ENCODE measurements at places on chromosomes 4 and X.

DNA sequence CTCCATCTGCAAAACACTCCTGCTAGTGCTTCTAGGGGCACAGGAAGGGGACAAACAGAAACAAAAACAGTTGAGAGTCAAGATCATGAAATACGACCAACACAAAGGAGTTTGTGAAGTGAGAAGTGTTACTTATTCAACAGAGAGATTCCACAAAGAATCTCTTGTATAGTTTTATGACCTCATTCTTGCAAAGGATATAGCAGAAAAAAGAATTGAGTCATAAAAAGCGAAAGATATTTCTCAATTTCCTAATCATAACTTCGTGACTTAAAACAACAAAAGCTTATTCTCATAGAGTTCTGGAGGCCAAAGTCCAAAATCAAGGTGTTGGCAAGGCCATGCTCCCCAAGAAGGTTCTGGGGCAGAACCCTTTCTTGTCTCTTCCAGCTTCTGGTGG is 40.7 kb downstream of the TIGD4 start:
- no peak for DNase-seq

DNA sequence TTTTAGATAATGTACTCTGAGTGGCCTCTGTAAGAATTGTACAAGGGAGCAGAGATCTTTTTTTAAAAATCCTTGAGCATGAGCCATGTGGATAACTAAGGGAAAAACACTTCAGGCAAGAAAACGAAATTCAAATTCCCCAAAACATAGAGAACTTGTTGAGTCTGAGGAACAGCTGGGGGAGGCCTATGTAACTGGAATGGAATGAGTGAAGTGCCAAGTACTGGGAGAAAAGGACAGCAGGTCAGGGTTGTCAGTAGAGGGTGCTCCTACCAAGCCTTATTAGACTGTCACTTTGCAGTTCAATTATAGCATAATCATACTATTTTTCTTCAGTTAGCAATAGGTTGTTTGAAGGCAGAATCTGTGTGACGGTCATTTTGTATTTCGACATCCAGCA is 135.1 kb downstream of the ARHGAP6 start:
- DNase-seq = peak; percentile 11

DNA sequence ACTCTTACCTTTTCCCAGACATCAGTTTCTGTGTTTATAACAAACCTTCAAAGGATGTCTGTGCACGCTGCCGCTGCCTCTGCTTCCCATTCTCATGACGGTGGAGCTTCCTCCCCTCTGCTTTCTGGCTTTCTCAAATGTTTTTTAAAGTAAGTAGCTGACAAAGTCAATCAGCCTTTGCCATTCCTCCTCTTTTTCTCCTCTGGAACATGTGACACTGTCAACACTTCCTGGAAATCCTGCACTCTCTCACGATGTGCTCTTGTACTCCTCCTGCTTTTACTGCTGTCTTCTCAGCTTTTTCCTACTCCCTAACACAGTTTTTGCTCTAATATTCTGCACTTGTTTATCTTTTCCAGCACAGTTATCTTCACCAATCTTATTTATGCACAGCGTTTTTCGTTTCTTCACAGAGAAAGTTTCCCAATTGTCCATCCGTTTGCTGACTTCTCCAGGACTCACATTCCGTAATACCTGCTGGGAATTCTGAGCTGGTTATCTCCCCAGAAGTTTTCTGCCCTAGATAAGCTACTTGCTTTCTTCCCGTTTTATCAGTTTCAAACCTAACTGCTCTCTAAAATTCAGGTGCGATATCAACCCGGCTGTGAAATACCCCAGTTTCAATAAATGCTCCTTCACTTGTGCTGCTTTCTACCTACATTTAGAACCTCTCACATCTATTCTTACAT is 465.6 kb upstream of the AGA start:
- DNase-seq = peak; percentile 70

DNA sequence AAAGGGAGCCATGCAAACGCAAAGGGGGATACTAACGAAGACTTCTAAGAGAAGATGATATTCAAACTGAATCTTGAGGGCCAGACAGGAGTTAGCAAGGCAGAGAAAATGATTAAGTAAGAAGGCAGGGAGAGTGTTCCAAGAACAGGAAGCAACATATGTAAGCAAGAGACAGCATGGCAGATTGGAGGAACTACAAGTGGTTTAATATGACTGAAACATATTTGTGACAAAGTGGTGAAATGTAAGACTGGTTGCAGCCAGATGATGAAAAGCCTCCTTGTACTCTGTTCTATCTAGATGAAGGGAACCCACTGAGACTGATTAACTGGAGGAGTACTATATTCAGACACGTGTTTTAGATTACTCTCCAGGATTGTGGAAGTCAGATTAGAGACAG is 116.6 kb upstream of the DIAPH2 start:
- peak; percentile 9 for DNase-seq

DNA sequence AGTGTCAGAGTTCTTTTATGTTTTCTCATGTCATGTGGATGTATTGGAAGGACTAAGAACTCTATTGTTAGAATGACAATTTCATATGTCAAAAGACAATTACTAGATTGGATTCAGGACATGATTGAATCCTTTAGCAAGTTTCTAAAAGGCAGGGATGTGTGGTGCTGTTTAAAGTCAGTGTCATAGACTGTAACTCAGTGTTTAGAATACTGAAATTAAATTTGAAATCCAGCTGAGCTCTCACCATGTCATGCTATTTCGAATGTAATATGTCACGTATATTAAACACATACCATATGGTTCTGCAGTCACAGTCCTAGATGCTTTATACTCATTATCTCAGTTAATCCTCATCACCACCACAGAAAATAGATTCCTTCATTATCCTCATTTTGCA is 7.8 kb downstream of the GUCY1B1 start:
- DNase-seq = no peak

DNA sequence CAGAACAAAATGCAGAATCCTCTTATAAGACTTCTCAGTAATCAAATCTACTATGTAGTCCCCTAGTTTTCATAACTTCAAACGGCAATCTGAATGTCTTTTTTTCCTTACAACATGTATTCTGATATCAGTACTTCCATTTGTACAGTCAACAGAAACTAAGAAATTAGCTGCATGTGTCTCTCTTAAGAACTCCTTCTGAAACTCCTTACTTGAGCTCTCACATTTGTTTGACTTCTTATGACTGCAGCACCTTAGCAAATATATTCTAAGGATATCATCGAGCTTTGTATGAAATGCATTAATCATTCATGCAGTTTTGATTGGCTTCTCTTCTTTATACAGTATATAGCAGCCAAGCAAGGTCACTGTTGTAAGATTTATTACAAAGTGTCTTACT is 77.0 kb downstream of the TMEM47 start:
- no peak for DNase-seq

DNA sequence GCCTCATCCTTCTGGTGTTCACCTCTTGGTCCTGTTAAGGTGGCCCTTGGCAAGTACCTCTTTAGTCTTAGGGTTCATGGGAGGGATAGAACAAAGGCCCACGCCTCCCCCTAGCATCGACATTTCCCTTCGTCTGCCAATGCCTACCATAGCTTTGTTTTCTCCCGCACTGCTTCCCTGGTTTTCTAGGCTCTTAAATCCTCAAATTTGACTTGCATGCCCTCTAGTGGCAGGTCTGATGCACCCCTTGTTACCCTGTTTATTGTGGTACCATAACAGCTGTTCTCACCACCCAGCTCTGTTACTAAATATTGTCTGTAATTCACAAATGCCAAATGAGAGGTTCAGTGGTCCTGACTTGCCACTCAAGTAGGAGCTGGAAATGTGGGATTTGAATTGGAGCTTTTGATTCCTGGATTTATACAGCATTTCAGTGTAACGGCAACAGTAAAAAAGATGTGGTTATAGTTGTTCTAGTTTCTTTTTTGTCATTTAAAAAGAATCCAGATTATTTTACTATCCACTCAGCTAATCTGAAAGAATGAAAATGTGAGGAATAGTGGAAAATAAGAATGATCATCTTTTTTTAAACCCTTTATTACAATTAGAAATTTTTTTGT is 100.1 kb downstream of the REPS2 start:
- DNase-seq = peak; percentile 82

- DNase-seq = peak; percentile 52
Observed at GRCh38 chrX:20362268-20363267, 95.9 kb upstream of the RPS6KA3 start.

GRCh38 chrX:31497086-31497485 is 425.2 kb upstream of the FTHL17 start:
- DNase-seq = no peak

- no peak for DNase-seq
Observed at GRCh38 chr4:177242651-177243286, 66.9 kb upstream of the NEIL3 start.

- DNase-seq = peak; percentile 86
Observed at GRCh38 chrX:56797574-56798338, 68.7 kb downstream of the NBDY start.

DNA sequence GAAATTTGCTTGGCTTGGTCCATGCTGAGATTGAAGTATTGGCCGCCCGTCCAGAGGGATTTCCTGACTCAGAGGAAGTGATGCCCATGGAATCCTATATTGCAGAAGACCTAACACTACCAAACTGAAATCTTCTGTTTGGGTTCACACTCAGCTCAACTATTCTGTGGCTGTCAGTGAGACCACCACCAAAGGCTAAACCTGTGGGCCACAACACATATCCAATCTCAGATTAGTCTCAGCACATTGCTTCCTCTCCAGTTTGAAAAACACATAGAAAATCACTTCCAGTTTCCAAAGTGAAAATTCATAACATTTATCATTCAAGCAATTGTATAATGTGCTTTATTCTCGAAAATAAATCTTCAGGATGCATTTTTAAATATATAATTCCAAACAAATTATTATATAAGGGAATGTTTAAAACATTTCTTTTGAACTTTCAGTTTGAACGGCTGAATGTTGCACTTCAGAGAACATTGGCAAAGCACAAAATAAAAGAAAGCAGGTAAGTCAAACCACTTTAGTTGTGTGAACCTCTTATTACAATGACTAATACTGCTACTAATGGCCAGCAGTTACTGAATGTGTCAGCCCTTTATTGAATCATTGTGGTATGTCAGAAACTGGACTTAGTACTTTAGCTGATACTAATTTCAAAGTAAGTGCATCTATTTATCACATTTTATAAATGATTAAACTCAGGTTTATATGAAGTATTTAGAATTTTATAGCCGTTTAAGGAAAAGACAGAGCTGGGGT is 37.0 kb downstream of the GUCY1A1 start:
- DNase-seq = no peak

DNA sequence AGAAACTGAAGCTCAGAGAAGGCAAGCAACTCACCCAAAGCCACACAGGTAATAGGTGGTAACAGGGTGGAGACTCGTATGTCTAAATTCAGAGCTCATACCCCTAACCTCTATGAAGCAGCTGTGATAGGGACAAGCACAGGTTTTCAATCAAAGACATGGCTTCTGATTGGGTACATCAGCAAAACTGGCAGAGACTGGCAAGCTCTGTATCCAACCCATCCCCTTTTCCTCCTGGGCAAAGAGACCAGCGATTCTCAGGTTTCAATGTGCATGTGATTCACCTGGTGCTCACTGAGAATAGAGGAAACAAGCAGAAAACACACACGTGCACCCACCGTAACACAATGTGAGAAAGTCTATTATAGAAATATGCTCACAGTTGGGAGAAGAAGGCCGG is 153.0 kb downstream of the SMIM20 start:
- no peak for DNase-seq

- DNase-seq = peak; percentile 44
Observed at GRCh38 chrX:154458116-154458953, at the start of gene PLXNA3. Gene PLXNA3 (plus strand): TSS chrX:154458281. CDS start chrX:154460184, 1,903 bp downstream.

GRCh38 chr4:107151173-107151572 is 115.1 kb upstream of the DKK2 start:
- DNase-seq = no peak

- DNase-seq = no peak
Observed at GRCh38 chr4:121551881-121552280, 144.9 kb downstream of the ANXA5 start.

DNA sequence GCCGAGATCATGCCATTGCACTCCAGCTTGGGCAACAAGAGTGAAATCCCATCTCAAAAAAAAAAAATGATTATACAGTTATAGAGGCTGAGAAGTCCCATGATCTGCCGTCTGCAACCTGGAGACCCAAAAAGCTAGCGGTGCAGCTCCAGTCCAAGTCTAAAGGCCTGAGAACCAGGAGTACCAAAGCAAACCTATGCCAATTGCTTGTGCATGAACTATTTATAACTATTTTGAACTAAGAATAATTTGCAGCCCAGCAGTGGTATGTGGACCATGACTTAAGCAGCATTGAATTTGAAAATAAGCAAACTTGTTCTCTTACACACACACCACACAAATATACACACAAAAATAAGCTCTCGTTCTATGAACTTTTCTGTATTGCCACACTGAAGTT is 51.8 kb downstream of the TASL start:
- no peak for DNase-seq

- DNase-seq = no peak
Observed at GRCh38 chr4:145168581-145169187, 11.7 kb downstream of the OTUD4 start.

GRCh38 chrX:50000937-50001542 is 78.6 kb downstream of the CLCN5 start:
- DNase-seq = no peak

GRCh38 chrX:21799767-21800166 is 39.6 kb upstream of the MBTPS2 start:
- DNase-seq = no peak

- DNase-seq = peak; percentile 41
Observed at GRCh38 chrX:129553619-129554288, 13.7 kb downstream of the OCRL start.

DNA sequence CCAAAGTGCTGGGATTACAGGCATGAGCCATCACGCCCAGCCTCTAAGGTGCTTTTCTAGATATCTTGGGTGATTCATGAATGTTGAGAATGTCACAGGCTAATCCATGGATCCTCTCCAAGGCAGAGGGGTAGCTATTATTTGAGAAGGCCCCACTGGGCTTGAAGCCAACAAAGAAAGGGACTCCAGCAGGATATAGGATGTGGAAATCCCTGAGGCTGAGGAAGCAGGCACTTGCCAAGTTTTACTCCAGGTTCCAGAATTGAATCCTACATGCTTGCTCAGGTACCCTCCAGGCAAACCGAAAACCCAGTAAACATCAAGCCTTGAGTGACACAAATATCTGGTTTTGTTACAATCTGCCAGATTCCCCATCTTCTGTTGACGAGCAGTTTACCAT is 15.8 kb downstream of the NLGN3 start:
- DNase-seq = no peak

GRCh38 chr4:146283758-146284651 is 69.7 kb downstream of the REELD1 start:
- no peak for DNase-seq

- DNase-seq = peak; percentile 56
Observed at GRCh38 chrX:75522565-75523431, at the start of gene ZDHHC15. Gene ZDHHC15 (minus strand): TSS chrX:75523037. CDS start chrX:75523024, 13 bp downstream.

DNA sequence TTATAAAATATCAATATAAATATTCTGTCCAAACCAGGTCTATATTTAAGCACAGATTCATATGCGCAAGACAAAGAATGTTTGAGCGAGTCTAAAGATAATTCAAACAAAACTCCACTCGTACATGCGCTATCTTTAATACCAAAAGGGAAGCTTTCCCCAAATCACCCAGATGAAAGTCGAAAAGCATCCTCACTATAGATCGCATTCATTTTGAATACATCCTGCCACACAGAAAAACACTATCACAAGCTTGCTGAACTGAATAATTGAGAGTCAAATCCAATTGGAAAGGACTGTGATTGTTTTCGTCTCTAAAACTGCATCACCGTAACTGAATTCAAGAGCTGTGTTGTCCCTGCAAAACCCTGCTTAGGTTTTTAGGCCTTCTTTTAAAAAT is 685 bp downstream of the TASL start:
- peak; percentile 45 for DNase-seq

- no peak for DNase-seq
Observed at GRCh38 chrX:69285401-69285877, 120.2 kb upstream of the PJA1 start.

GRCh38 chr4:115781528-115782146 is 668.2 kb upstream of the NDST4 start:
- DNase-seq = peak; percentile 81
